ENCODE measurements at places on chromosomes 12 and 14.
A peak's percentile ranks its signal among the peaks of the same experiment; 100 is the strongest.

DNA sequence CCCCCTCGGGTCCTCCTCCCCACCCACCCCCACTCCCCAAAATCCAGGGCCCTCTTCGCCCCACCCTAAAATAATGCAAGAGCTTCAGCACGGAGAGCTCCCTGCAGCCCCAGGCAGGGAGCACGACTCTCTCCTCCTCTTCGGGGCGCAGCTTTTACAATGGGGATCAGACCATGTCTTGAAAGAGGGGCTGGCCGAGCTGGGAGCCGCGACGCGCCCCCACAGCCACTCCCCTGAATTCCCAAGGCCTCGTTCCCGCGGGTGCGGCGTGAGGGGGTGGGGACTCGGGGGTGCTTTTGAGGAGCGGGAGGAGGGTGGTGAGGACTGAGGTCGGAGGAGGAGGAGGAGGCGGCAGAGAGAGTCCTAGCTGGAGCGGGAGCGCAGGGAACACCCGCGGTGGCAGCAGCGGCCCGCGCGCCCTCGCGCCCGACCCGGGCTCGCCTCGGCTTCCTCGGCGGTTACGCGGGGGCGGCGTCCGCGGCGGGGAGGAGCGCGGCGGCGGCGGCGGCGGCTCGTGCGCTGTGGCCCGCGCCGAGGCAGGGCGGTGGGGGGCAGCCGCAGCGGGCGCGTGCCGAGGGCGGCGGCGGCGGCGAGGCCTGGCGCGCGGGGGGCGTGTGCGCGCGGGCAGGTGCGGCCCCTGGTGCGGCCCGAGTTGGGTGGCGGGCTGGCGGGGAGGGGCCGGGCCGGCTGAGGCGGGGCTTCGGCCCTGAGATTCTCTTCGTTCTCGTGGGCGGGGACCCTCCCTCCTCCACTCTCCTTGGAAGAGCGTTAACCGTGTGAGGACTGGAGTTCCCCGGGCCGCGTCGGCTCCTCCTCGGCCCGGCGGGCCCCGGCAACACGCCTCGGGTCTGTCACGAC is at the start of gene ANKS1B:
Gene ANKS1B, minus strand, starts transcription at position 666 of the 858 bp plus-strand sequence. CDS start 699 bp downstream, outside the sequence.
- DNase-seq = no peak

GRCh38 chr12:122422730-122423257 is 325 bp upstream of the CLIP1 start:
- DNase-seq = peak; percentile 9

DNA sequence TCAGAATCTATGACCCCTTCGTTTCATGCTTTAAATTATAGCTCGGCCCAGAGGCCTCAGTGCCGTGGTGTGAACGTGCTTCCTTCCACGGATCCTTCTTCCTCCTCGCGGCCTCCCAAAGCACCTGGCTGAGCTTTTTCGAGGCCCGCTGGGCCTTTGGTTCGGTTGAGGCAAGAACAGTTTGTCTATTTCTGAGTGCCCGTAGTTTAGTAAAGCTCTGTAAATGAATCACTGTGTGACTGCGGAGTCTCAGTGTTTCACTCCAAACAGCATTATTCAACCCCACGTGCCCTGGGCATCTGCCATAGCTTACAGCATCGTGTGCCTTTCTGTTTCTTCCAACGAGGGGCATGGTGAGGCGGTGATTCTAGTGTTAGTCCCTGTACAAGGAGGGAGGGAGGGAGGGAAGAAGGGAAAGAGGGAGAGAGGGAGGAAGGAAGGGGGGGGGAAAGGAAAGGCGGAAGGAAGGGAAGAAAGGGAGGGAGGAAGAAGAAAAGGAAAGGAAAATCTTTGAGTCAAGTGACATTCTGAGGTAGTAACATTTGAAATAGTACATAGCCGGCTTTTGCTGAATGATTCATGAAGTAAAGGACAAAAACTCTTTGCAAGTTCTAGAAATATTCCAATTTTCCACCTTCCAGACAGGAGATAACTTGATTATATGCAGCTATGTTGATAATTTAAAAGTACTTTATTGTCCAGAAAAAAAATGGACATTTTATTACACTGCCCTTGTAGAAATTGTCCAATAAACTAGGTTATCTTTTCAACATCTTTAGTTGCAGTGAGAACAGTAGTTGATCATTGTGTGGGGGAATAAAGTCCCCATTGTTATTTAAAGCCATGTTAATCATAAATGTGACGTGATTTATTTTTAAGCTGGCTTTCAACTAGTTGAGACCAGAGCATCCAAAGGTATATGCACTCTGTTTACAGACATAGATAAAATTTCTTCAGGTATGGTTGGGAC is 1.2 kb upstream of the TRIM9 start:
- no peak for DNase-seq

- DNase-seq = no peak
Measured at GRCh38 chr14:93056840-93057585, 58.7 kb downstream of the ITPK1 start.

- peak; percentile 62 for DNase-seq
Measured at GRCh38 chr14:73491256-73492042, 716 bp downstream of the RIOX1 start.

- no peak for DNase-seq
Measured at GRCh38 chr14:84442521-84442920, 1087.4 kb upstream of the FLRT2 start.

GRCh38 chr14:88955455-88955854 is 131.0 kb downstream of the TTC8 start:
- DNase-seq = no peak

DNA sequence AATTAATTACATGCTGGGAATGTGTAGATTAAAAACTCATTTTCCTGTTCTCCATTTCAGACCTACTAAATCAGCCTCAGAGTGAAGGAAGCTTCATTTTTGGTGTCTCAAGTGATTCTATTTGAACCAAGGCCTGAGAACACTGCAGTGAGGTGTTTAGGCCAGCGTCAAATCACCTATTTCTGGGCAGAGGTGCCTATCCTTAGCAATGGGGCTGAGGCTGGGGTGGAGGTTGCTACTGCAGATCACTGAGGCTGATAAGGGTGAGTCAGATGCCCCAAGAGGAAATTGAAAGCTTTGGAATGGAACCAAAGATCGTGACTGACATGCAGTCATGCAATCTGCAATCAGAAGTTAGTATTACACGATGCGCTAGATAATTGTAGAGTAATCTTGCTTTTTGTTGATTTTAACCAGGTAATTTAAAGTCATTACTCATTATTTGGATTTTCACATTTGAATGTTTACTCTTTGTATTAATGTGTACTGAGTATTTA is 4.4 kb downstream of the TXNRD1 start:
- peak; percentile 52 for DNase-seq

DNA sequence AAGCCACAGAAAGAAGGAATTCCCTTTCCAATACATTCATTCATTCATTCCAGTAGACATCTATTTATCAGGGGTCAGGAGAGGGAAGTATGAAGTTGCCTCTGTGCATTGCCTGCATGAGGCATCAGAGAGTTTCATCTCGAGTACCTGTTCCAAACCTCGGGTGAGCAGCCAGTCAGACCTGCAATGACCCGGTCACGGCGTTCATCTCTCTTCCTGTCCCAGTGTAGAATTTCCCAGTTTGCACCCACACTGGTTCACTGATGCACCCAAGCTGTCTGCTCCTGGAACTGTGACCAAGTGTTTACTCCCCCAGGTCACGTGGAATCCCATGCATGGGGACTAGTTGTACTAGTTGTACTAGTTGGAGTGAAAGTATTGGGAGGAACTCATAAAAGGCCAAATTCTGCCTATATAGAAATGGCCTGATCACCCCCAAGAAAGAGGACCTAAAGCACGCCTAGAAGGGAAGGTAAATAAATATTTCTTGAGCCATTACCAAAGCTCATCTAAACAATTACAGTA is 22.3 kb upstream of the PRKAB1 start:
- no peak for DNase-seq

- DNase-seq = no peak
Measured at GRCh38 chr12:93199831-93200236, 177.9 kb upstream of the NUDT4 start.

- DNase-seq = no peak
Measured at GRCh38 chr14:81401420-81402122, 1.4 kb upstream of the STON2 start.

DNA sequence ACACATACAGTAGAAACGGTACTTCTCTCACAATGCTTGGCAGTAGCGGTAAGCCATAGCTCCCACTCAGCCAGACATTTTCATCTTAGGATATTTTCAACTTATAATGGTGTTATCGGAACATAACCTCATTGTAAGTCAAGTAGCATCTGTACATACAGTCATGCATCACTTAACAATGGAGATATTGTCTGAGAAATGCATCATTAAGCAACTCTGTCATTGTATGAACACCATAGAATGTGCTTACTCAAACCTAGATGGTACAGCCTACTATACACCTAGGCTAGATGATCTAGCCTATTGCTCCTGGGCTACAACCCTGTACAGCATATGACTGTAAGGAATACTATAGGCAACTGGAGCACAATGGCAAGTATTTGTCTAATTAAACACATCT is 40.8 kb downstream of the RPS6KA5 start:
- DNase-seq = no peak

DNA sequence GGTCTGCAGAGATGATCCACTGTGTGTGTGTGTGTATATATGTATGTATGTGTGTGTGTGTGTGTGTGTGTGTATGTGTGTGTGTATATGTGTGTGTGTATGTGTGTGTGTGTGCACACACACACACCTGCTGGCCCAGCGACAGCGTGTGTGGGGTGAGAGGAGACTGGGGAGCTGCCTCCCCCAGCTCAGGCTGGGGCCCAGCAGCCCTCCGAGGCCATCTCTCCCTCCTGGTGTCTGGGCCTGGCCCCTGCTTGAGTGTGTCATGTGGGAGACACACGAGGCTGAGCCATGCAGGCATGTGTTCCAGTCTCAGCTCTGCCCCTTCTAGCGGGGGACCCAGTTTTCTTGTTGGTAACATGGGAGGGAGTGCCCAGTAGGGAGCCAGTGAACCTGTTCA is 10.0 kb upstream of the TNFAIP2 start:
- DNase-seq = no peak

- DNase-seq = no peak
Measured at GRCh38 chr12:40017488-40017887, 88.4 kb downstream of the SLC2A13 start.

GRCh38 chr14:92755495-92755894 is 7.1 kb upstream of the LGMN start:
- DNase-seq = no peak

GRCh38 chr12:64682572-64683277 is 72.4 kb downstream of the RASSF3 start:
- no peak for DNase-seq

DNA sequence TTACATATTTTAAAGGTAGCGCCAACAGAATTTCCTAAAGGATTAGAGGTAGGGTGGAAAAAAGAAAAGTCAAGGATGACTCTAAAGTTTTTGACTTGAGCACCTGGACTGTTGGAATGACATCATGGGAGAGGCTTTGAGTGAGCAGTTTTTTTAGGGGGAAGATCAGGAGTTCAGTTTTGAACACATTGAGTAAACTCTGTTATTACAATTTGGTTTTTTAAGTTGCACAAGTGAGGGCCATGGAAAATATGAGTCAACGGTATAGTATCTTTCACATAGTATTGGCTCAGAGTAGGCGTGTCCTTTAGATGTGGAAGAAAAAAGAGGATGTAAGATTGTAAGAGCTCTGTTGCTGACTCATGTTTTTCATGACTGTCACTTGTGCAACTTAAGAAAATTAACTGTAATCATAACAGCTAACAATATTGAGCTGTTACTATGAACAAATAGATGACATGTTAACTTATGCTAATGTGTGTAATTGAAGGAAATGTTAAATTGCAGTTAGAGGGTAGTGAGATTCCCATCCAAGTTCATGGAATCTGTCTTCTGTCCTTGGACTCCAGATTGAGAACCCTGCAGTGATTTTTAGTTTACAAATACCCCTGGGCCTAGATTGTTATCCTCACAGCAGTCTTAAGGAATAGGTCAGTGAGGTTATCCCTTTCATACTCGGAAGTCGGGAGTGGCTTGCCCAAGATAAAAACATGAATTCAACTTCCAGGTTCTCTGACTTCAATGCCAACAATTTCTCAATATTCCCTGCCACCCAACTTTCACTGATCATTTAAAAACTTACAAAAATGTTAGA is 48.2 kb upstream of the ATP2B1 start:
- DNase-seq = no peak

- DNase-seq = no peak
Measured at GRCh38 chr14:101097109-101097793, 193.7 kb upstream of the RTL1 start.

- DNase-seq = no peak
Measured at GRCh38 chr14:86012461-86012860, 482.5 kb downstream of the FLRT2 start.

DNA sequence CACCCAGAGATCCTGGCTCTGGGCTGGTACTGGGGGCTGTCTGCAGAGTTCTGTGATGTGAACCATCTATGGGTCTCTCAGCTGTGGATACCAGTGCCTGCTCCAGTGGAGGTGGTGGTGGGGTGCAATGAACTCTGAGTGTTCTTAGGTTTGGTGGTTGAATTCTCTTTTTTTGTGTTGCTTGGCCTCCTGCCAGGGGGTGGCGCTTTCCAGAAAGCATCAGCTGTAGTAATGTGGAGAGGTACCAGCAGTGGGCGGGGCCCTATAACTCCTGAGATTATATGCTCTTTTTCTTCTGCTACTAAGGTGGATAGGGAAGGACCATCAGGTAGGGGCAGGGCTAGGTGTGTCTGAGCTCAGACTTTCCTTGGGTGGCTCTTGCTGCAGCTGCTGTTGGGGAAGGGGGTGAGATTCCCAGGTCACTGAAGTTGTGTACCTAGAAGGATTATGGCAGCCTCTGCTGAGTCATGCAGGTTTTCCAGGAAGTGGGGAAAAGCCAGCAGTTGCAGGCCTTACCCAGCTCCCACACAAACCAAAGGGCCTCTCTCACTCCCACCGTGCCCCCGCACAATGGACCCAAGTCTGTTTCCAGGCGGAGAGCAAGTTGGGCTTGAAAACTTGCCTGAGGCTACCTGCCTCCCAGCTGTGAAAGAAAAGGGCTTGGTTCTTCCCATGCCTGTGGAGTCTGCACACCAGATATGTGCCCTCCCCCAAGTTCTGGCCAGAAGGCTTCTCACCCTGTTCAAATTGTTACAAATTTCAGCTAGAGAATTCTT is 18.6 kb downstream of the CCER1 start:
- DNase-seq = no peak

- DNase-seq = no peak
Measured at GRCh38 chr12:6826734-6827436, 1.3 kb upstream of the P3H3 start.

DNA sequence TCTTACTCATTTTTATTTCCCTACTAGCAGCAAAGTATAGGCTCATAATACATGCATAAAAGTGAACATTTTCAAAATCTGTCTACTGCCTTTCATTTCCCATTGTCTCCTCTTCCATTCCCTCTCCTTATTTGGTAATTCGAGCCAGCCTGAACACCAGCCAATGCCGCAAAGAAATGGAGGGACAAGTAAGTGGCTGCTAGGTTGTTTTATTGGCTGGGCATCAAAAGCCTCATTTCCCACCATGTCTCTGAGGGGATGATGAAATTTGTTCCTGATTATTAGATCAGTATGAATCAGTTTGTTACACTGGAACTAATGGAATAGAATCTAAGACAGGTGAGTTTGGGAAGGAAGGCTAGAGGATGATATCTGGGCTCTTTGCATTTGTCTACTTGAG is 143.5 kb downstream of the KCNA5 start:
- DNase-seq = no peak

DNA sequence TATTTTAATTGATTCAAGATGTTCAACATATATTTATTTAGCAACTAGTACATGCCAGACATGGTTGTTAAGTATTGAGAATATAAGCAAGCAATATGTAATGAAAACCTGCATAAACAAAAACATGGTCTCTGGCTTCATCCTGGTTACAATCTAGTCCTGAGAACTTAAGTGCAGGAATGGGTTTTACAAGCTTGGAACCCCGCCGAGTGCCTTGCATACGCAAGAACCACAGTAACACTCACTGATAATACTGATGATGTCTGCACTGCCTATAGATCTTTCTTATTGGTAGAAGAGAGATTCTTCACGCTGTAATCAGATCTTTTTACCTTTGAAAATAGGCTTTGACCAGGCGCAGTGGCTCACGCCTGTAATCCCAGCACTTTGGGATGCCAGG is 22.9 kb upstream of the CALM1 start:
- no peak for DNase-seq

Measured in activated gamma-delta T cell treated with Interleukin-2 at 50 U/mL for 16 hours (primary cell).